ENCODE measurements at places on chromosomes 16 and 17.

DNA sequence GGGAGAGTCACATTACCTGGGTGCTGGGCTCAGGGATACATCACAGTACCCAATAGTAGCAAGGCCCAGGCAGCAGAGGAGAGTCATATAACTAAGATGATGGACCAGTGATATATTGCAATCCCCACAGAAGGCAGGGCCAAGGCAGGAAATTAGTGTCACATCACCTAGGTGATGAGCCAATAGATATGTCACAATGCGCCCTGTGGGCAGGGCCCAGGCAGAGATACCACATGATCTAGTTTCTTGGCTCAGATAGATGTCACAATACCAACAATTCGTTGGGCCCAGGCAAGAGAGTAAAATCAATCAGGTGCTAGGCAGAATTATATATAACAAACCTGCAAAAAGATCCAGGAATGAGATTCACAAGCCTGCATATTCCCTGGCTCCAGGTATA lies 2111.5 kb downstream of the TP53TG3F start:
- no peak for DNase-seq

- DNase-seq: no peak
These were observed 55.6 kb upstream of the LRRC37A3 start for GRCh38 chr17:64974750-64975317.

- no peak for DNase-seq
These were observed 12.8 kb downstream of the ZNF174 start for GRCh38 chr16:3413730-3414379.

- no peak for DNase-seq
These were observed 21.5 kb downstream of the ELAC2 start for GRCh38 chr17:12996357-12996756.

All from DMS153 (cell line).